ENCODE measurements at places on chromosomes 2 and 18. TPM values are rescaled to one million over a fixed set of nuclear protein-coding genes. Genes with fewer than 3 reads are reported as not detected.

DNA sequence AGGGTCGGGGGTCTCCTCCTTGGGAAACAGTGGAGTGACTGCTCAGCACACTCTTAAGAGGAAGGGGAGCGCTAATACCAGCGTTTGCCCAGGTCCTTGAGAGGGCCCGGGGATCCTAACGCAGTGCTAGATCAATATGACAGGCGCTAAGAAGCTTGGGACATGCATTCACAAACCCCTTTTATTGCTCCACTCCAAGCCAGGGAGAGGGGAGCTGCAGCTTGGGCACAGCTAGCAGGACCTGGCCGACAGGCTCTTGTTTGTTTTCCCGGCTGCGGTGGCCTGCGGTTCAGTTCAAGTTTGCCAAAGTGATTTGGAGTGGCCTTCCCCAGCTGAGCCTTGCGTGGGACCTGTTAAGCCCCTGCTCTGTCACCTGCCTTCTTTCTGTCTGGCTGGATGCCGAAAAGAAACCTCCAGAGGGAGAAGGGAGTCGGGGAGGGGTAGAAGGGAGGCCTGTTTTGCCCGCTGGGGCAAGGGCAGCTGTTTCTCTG is 152.1 kb downstream of the GLI2 start:
- DNase-seq: no peak

DNA sequence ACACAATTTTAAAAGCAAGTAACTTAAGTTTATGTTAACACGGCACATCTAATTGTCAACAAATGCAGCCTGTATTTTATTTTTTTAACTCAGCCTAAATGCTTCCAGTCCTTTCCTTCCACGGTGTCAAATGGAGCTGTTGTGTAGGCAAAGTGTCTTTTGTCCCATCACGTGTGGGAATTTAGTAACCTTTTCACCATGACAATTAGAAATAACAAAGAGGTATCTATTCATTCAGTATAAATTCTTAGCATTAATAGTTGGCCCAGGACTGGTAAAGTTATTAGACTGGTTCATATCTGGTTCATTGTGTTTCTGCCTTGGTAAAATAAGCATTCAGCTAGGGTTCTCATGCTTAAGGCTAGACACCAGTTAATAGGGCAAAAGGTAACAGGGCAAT is 47.9 kb downstream of the FRZB start:
- DNase-seq: no peak

- DNase-seq: no peak
Measured at GRCh38 chr2:109322641-109323040, 193.6 kb downstream of the SH3RF3 start.

- no peak for DNase-seq
Measured at GRCh38 chr18:70559446-70559845, 270.6 kb downstream of the SOCS6 start.

- DNase-seq: no peak
Measured at GRCh38 chr18:55266981-55267380, 307.7 kb upstream of the CCDC68 start.

DNA sequence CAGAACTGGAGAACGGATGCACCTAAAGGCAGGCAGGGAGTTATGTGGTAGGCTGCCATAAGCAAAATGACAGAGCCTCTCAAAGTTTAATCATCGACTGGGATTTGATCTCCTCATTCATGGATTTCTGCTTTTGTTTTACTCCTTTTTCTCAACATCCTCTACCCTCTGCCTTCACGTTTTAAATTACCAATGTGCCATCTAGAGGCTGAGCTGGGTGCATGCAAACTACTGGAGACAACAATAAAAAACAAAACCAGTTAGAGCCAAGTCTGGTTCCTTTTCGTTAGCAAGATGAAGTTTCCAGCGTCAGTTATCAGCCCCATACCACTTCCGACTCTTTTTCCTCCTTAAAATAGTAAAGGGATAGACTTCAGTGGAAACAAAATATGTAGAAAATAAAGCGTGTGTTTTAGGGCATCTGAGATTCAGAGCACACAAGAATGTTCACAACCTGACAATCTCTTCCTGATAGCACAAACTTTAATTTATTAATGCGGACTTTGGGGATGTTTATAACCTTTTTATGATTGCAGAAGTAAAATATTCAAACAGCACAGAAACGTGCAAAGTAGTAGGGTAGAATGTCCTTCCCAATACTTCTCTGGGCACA is 117.0 kb downstream of the LAMA1 start:
- DNase-seq: peak; percentile 50

- DNase-seq: peak; percentile 52
Measured at GRCh38 chr18:61984349-61984748, 91.5 kb upstream of the RNF152 start.

- DNase-seq: no peak
Measured at GRCh38 chr2:182445391-182445965, 18.6 kb upstream of the PDE1A start.

Gene GPR17
- 0.31 TPM for total RNA-seq

Gene POLR1A
- 19.8 TPM for total RNA-seq

Gene MLPH
- total RNA-seq: 10.3 TPM

Gene SOWAHC
- 23.0 TPM for total RNA-seq

All from tongue (tissue), 3 donors.